Fibroblast of mammary gland (primary cell): ENCODE measurements at places on chromosomes 3 and 15.
A peak's percentile ranks its signal among the peaks of the same experiment; 100 is the strongest.

- peak; percentile 27 for DNase-seq
These were observed 3.4 kb upstream of the CEP152 start for GRCh38 chr15:48814286-48814685.

GRCh38 chr15:81270781-81271491 lies 53.0 kb downstream of the STARD5 start:
- peak; percentile 71 for DNase-seq

GRCh38 chr15:73924171-73924921 lies 1.9 kb upstream of the LOXL1 start:
- DNase-seq: peak; percentile 91

GRCh38 chr3:114478801-114479200 lies 185.0 kb downstream of the TIGIT start:
- no peak for DNase-seq

DNA sequence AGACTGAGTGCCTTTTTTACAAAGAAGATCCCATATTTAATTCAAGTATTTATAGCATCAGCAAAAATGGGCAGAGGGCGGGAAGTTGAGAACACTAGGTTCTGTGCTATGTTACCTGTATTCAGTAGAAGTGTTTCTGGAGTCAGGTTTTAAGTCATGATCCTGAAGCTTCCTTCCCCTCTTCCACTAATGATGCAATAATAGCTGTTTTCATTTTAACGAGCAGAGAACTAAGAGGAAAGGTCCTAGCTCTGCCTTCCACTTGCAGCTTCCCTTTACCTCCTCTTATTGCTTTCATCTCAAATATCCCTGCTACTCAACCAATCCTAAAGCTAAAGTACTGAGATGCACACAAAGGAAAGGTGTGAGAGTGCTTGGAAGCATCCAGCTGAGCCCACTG lies 16.9 kb upstream of the TMOD3 start:
- DNase-seq: no peak

DNA sequence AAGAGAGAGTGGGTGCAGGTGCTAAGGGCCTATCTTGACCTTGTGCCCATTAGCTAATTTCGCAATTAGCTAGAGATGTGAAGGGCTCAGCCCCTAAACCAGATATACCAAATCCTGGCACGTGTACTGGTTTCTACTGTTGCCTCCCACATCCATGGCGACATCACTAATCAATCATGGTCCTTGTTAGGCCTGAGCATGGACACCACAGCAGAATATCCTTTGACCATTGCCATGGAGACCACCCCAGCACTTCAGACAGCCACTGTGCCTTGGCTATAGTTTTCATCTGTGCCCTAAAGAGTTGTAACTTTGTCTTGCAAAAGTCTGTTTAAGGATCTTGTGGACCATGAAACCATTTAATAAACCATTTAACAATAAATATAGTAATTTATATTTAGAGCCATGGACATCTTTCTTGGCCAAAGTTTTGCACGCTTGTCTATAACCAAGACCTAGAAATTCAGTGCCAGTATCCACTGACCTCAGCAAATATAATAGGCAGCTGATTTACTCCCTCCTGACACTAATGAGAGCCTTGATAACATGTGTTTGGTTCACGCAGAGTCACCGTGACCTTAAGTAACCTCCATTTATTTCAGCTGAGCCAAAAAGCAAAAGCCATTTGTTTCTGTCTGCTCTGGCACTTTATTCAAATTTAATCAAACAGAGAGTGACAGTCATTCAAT lies 43.4 kb downstream of the COLQ start:
- no peak for DNase-seq

- DNase-seq: no peak
These were observed 6.4 kb upstream of the CSTA start for GRCh38 chr3:122318620-122319019.

DNA sequence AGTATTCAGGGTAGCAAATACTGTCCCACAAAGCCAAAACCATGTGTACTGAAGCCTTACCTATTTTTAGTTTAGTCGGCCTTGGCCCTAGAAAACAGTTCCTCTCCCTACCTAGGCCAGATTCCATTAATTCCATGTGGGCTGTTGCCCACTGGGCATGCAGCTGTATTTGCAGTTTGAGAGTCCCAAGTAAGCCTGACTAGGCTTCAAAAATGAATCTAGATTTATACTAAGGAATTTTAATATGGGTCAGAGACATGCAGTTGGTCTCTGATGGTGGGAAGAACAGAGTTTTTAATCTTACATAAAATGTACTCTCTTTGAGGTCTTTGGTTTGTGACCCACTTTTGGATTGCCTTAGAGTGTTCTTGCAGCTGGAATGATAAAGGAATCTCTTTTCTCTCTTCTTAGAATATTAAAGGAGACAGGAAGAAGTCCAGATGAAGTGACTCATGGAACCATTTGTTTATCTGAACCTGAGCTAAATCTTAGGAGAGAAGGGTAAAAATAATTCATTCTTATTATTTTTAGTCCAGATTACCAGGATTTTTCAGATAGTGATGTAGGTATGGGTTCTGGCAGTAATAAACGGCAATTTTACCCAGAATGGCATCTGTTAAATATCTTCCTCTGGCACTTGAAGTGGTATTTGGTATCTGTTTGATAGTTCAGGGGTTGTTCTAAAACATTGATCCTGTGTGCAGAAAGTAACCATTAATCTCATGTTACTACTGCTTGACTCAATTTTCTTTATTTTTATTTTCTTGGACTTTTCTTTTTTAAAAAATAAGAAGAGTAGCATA lies 33.8 kb downstream of the GLCE start:
- peak; percentile 47 for DNase-seq

- peak; percentile 55 for DNase-seq
These were observed 23.6 kb downstream of the RHCG start for GRCh38 chr15:89472785-89473256.

DNA sequence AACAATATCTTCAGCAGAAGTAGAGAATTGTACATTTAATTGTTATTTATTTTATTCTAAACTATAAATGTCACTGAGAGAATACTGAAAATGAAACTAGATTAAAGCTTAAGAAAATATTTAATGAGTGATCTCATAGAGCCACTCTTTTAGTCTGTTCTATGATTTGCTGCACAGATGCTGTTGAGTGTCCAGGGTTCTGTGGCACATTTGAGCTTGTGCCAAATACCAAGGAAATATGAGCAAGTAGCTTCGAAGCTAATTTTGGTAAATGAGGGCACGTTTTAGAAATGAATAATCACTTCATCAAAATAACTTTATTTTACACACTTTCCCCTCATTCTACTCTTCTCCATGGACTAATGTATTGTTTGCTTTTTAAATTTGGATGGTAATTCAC lies 53.6 kb upstream of the THRB start:
- peak; percentile 55 for DNase-seq

- DNase-seq: no peak
These were observed 36.3 kb downstream of the ST3GAL6 start for GRCh38 chr3:98799479-98799878.

GRCh38 chr3:169286214-169286613 lies 377.3 kb downstream of the MECOM start:
- no peak for DNase-seq

- DNase-seq: no peak
These were observed 14.5 kb upstream of the ARHGAP31 start for GRCh38 chr3:119279584-119280243.

GRCh38 chr3:158768881-158769543 lies 32.8 kb upstream of the MFSD1 start:
- peak; percentile 96 for DNase-seq

DNA sequence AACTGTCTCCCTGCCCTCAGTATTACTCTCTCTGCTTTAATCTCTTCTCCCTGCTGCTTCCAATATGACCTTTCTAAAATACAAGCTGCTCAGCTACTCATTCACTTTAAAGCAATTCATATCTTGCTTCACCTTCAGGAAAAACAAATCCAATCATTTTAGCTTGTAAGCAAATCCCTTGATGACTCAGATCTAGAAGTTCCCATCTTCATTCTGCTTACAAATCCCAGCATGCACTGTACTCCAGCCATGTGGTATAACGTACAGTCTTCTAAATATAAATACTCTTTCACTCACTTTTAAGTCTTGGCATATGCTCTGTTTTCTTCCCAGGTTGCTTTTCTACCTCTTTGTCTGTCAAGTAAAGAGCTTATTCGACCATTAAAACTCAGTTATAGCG lies 1009.1 kb upstream of the SEMA6D start:
- no peak for DNase-seq
